Immature natural killer cell (primary cell): ENCODE measurements at places on chromosomes 1 and 21.

DNA sequence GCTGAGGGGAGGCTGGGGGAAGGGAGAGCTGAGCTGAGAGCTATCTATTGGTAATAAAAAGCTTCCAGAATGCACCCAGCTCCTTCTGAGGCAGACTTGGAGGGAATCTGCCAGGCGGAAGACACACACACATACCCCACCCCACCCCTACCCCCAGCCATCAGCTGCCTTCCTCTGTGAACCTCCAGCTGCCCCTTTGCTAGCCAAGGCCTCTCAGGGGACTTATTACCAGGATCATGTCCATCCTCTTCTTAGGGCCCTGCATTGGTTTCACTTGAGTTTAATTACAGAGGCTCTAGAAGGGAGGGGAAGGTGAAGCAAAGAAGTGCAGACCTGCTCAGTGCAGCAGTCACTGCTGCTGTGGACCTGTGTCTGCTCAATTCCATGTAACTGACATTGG is 156.4 kb downstream of the OMA1 start:
- DNase-seq: no peak

DNA sequence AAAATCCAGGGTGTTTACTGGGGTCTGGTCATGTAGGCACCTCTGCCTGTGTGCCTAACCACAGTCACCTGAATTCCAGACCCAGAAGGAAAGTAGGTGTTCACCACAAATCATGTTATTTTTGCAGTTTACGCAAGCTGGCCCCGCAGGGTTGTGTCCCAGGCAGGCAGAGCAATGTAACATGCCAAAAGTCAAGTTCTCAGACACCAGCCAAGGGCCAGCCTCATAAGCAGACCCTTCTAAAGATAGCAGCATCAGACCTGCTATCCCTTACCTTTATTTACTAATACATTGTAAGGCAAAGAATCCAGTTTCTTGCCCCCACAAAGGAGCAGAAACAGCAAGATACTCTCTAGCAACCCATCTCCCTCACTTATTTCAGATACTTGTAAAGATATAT is 83.0 kb downstream of the GPR161 start:
- DNase-seq: no peak

DNA sequence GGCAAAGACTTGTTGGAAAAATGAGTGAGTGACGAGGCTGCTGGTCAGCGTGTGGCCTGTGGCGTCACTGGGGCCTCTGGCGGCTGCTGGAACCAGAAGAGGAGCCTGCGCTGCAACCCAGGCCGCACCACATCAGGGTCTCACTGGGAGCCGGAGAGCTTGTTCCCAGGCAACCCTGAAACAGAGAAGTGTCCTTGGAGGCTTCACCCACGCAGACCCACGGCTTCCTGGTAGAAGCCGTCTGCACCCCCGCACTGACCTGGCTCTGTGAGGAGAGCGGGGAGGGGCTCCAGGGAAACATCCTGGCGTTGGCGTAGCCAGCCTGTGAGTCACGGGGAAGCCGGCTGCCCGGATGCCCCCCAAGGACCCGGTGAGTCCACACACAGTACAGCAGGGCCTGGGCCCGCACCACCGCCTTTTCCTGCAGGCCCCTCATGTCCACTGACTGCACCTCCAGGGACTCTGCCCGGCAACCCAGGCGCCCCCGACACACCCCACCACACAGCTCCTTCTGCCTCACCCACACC is 57.4 kb downstream of the COL6A1 start:
- DNase-seq: no peak

- DNase-seq: no peak
These were observed 274.1 kb downstream of the FOXD2 start for GRCh38 chr1:47711848-47712492.

DNA sequence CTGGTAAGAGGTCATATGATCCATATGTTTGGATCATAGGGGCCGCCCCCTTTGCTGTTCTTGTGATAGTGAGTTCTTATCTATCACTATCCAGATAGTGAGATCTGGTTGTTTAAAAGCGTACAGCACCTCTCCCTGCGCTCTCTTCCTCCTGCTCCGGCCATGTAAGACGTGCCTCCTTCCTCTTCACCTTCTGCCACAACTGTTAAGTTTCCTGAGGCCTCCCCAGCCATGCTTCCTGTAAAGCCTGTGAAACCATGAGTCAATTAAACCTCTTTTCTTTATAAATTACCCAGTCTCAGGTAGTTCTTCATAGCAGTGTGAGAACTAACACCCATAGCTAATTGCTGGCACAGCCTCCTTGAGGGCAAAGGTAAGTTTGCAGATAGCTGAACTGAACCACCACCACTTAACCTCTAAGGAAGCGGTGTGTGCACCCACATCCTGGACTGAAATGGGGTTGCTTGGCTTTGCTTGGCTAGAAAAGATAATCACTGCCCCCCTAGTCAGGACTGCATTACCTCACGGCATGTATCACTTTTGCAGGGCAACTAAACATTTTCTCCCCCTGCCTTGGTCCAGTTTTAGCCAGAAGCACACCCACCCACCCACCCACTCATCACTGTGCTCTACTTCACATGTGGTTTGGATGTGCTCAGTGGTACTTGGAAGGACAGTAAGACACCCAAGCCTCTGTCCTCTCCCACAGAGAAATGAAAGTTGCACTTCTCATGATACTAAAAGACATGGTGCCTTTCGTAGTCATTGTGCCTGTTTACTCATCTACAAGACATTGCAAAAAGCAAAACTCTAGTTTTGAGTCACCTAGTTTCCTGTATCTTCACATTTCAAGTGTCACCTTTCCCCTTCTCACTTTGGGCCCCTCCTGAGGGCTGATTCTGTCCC is 23.1 kb upstream of the PTAFR start:
- DNase-seq: peak; percentile 90

DNA sequence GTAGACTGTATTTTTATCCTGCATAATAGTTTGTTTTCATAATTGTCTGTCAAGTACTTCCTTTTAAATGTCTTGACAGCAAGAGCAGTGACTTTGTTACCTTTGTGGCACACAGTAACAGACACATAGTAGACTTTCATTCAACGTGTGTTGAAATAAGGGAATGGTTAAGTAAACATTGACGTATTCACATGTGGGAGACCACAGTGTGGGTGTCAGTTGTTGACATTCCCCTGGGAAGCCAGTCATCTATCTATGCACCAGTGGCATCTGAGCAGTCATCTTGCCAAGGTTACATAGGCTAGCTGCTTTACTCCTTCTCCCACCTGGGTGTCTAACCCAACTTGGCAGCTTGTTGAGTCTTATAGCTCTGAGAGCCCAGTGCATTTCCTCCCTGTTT is 1.4 kb upstream of the NUP133 start:
- DNase-seq: no peak

DNA sequence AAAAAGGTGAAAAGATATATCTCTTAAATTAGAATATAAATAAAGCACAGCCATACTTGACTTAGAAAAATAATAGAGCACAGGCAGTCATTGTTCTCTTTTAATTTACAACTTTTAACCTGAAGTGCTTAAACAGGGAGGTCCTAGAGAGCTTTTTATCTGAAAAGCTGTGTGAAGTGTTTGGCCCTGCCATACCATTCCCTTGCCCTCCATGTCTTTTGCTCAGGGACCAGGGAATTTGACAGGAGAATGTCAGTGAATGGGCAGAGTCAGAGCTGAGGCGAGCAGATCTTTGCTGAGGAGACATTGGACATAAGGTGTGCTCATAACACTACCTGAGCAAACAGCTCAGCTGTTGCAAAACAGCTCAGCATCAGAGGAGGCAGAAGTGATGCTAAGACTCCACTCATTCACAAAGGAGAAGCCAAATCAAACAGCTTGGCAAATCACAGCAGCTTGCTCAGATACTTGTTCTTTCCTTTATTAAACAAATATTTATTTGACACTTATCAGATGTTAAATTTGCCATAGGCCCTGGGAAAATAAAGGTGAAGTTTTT is 14.9 kb upstream of the MGST3 start:
- no peak for DNase-seq

- no peak for DNase-seq
These were observed 245.6 kb downstream of the SIPA1L2 start for GRCh38 chr1:232384171-232384883.

DNA sequence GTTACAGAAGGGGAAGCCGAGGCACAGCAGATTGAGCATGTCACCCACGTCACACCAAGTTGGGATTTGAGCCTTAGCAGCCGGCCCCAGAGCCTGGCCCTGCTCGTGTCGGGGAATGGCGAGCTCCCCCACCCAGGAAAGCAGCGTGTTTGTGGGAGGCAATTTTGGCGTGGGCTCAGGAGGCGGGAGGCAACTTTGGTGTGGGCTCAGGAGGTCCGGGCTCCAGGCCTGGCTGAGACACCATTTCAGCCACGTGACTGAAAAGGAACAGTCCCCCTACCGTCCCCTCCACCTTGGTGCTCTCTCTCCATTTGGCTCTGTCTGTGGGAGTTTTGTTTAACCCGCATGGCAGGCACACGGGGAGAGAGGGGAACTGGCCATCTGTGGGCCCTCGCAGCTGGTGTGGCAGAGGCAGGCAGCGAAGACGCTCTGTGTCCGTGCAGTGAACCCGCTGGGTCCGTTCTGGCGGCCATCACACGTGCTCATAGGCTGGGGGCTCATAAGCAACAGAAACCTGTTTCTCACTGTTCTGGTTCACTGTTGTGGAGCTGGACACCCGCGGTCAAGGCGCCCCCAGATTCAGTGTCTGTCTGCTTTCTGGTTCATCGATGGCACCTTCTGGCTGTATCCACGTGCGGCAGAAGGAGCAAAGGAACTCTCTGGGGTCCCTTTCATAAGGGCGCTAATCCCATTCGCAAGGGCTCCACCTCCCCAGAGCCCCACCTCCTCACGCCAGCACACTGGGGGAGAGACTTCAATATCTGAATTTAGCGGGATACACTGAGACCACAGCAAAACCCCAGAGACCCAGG is 110.2 kb downstream of the CRYAA start:
- no peak for DNase-seq

GRCh38 chr1:169508432-169509338 is 22.9 kb upstream of the SLC19A2 start:
- no peak for DNase-seq

- DNase-seq: no peak
These were observed 13.3 kb downstream of the ITGB2 start for GRCh38 chr21:44907225-44907965.

GRCh38 chr1:231776757-231777062 is 150.1 kb downstream of the DISC1 start:
- no peak for DNase-seq

- no peak for DNase-seq
These were observed 5.9 kb upstream of the BRWD1 start for GRCh38 chr21:39319251-39319756.

- no peak for DNase-seq
These were observed 164.9 kb downstream of the NFIA start for GRCh38 chr1:61247051-61247825.

GRCh38 chr1:203185061-203185461 is 1.4 kb downstream of the CHI3L1 start:
- DNase-seq: no peak

- no peak for DNase-seq
These were observed 197.4 kb downstream of the RRAGC start for GRCh38 chr1:38662126-38662525.

GRCh38 chr1:41851589-41851988 is 67.1 kb downstream of the HIVEP3 start:
- DNase-seq: no peak

DNA sequence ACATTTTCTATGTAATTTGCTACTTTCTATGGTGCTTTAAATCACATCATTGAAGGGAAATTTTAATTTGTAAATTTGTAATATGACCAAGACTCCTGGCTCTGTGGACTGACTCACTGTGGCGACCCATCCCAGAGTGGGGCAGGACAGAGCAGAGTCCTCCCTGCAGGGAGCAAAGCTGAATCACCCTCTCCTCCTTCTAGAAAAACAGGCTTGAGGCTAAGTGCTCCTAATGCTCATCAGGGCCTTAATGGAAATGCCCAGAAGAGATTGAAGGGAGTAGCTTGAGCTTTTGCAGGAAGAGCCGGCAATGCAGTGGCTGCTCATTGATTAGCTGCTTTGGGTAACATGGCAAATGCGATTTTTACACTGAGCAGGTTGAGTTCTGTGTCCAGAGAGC is 16.8 kb downstream of the S100A10 start:
- no peak for DNase-seq

- DNase-seq: no peak
These were observed 1510.3 kb downstream of the AMY1C start for GRCh38 chr1:105260001-105260400.

DNA sequence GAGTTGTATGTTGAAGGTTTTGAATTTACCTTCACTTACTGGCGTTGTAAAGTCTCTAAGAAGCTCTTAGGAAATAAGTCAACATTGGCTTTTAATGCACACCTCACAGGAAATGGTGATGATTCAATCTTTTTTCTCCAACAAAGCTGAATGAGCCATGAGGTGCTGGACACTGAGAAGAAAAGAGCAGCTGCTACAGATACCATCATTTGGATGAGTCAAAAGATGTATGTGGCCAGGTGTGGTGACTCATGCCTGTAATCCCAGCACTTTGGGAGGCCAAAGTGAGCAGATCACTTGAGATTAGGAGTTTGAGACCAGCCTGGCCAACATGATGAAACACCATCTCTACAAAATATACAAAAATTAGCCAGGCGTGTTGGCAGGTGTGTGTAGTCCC is 3.3 kb upstream of the IL23R start:
- no peak for DNase-seq

GRCh38 chr1:204041232-204041767 is 31.6 kb upstream of the SOX13 start:
- DNase-seq: no peak
